ENCODE measurements at places on chromosomes 1 and 21. TPM values are rescaled to one million over a fixed set of nuclear protein-coding genes. Genes with fewer than 3 reads are reported as not detected.

DNA sequence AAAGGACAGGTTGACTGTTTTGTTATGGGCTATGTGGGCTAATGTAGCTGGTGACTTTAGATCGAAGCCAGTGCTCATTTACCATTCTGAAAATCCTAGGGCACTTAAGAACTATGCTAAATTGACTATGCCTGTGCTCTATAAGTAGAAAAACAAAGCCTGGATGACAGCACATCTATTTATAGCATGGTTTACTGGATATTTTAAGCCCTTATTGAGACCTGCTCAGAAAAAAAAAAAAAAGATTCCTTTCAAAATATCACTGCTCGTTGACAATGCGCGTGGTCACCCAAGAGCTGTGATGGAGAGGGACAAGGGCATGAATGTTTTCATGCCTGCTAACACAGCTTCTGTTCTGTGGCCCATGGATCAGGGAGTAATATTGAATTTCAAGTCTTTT is 48.1 kb downstream of the CAMSAP2 start:
- no peaks in the 10 kb centered on the region for H3K4me1 ChIP-seq
- no peak for DNase-seq
- no peaks in the 10 kb centered on the region for H3K27me3 ChIP-seq
- H3K4me3 ChIP-seq: no peak overlapping the region
- peaks cover 20% of the 10 kb centered on the region for H3K36me3 ChIP-seq
- no peak overlapping the region for H3K27ac ChIP-seq

Gene MCOLN2
- total RNA-seq: 0.23 TPM

Gene AIRE
- not detected for total RNA-seq

- peaks cover 41% of the 10 kb centered on the region for H3K4me1 ChIP-seq
- 0 out of 2 replicates have a peak overlapping the region, but pooled peaks have one; percentile 10 for H3K27ac ChIP-seq
- no peak for DNase-seq
- H3K4me3 ChIP-seq: no peak overlapping the region
- no peaks in the 10 kb centered on the region for H3K27me3 ChIP-seq
Measured at GRCh38 chr1:198497326-198498102, 43.0 kb downstream of the ATP6V1G3 start.

DNA sequence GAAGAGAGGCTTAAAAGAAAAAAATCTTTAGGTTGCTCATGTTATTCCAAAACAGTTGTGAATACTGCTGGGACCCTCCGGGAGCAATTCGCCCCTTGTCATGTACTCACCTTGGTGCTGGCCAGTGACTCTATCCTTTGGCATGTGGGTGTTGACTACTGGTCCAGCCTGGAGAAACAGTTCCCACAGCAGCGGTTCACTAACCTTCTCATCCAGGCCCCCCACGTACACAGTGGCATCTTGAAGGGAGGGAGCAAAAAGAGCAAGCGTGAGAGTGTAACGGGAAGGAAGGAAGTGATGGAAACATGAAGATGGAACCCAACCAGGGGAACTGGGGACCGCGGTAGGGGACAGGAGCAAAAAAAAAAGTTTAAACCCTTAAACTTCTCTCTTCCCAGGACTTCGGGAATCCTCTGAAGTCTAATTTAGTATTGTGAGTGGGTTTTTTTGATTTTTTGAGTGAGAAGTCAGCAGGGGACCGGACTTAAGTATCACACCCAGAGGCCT is 494 bp downstream of the SF3B4 start:
- DNase-seq: peak; percentile 5
- H3K36me3 ChIP-seq: peaks cover 40% of the 10 kb centered on the region
- peaks cover 29% of the 10 kb centered on the region for H3K4me1 ChIP-seq

Gene GCSAML
- total RNA-seq: not detected

- H3K27ac ChIP-seq: peak overlapping the region; percentile 45
- H3K4me1 ChIP-seq: peaks cover 40% of the 10 kb centered on the region
- peak; percentile 30 for DNase-seq
- no peaks in the 10 kb centered on the region for H3K27me3 ChIP-seq
- no peaks in the 10 kb centered on the region for H3K36me3 ChIP-seq
- no peak overlapping the region for H3K4me3 ChIP-seq
Measured at GRCh38 chr1:93007941-93008577, 46.8 kb upstream of the DIPK1A start.
